ENCODE measurements at places on chromosomes 4 and X.

DNA sequence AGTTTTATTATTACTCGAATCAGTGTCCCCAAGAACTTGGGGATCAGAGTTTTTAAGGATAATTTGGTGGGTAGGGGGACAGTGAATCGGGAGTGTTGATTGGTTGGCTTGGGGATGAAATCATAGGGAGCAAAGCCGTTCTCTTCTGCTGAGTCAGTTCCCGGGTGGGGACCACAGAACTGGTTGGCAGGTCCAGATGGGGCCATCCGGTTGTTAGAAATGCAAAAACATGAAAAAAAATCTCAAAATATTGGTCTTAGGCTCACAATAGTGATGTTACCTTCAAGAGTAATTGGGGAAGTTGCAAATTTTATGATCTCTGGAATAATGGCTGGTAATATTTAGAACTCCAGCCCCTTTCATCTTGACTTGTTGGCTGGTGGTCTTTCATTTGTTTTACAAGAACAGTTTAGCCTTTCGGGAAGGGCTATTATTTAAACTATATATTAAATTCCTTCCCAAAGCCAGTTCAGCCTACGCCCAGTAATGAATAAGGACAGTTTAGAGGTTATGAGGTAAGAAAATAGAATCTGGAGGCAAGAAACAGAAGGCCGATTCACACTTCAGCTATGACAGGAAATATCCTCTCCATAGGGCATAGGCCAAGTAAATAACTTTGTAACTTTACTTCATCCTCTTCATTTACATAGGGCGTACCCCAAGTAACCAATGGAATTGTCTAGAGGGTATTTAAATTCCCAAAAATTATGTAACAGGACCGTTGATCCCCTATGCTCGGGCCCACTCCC is 164.1 kb upstream of the STS start:
- DNase-seq, result no peak

- DNase-seq, result no peak
Measured at GRCh38 chr4:27239641-27240040, 379.0 kb downstream of the STIM2 start.

GRCh38 chr4:157096439-157096838 is 20.5 kb downstream of the GLRB start:
- DNase-seq, result no peak

GRCh38 chr4:4419896-4420295 is 33.0 kb downstream of the NSG1 start:
- DNase-seq, result no peak

DNA sequence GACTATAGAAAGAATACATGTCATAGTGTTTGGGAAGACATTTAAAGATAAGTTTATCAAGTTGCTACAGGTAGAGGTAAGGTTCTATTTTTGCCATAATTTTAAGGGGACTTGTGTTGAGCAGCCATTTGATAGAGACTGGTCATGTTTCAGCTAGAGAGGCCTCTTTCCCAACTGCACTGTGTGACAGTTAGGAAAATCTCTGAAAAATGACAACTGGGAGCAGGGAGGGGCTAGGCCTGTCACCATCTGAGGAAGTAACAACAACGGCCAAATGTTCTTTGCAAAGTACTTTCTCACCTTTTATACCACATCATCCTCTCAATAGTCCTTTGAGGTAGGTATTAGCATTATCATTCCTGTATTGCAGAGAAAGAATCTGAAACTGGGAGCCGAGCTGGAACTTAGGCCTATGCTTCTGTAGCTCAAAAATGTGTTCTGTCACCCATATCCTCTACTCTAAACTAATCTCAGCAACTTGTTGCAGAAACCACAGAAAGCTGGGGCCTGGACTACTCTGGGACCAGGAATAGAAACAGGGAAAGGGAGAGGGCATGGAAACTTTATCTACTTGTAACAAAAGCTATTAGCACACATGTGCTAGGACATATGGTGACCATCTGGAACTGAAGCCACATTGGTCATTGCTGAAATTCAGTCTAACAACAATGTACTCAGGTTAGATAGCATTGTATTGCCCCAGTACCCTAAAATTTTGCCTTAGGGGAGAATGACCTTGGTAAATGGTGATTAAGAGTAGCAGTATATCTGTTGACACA is 198.9 kb downstream of the MID1IP1 start:
- no peak for DNase-seq

GRCh38 chr4:132838244-132838643 is 310.9 kb upstream of the PCDH10 start:
- DNase-seq, result no peak

GRCh38 chr4:165380805-165381204 is 2.0 kb downstream of the CPE start:
- DNase-seq, result no peak

GRCh38 chr4:140091305-140091704 is 62.7 kb downstream of the MAML3 start:
- DNase-seq, result no peak

DNA sequence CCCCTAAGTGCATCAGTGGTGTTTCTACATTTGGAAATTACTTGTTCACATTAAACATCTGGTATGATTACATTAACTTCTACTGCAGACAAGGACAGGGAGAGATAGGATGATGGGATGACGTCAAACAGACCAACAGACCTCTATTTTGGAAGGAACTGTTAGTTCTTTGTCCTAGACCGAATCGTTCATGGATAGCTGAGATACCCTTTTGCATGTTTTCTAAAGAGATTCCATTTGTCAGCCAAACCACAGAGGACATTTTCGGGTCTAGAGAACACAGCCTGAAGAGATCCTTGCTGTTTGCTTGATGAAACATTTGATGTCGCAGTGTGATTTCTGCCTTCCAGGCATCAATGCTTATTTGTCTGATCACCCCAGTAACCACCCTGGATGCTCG is 27.7 kb downstream of the CHST7 start:
- no peak for DNase-seq

GRCh38 chr4:108118505-108118904 is 50.2 kb downstream of the LEF1 start:
- no peak for DNase-seq

DNA sequence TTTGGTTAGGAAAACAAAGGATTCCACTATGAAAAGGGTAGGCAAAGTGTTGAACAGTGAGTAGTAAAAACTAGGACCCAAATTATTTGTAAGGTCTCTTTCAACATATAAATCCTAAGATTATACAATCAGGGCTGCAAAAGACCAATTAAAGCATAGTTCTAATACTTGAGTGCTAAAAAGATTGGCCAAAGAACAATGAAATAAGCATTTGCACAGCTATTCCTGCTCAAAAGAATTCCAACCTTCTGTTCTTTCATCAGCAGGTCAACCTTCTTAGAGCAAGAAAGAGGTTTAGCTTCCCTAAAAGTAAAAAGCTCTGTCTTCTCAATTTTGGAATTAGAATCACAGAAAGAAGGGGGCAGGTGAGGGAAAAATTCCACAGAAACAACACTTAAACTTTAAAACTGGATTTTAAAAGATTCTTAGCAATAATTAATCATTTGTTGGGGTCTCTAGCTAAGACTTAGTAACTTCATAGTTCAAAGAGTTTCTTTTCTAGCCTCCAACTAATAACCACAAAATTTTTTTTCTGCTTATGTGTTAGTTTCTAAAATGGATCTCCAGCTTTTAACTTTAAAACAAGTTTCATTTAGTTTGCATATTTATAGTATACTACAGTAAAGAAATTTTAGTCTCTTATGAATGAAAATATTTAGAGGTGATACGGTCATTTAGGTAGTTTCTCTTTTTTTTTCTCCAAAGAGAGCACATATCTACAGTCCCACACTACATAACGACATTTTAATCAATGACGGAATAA is 16.3 kb downstream of the TSPAN5 start:
- DNase-seq, result no peak

DNA sequence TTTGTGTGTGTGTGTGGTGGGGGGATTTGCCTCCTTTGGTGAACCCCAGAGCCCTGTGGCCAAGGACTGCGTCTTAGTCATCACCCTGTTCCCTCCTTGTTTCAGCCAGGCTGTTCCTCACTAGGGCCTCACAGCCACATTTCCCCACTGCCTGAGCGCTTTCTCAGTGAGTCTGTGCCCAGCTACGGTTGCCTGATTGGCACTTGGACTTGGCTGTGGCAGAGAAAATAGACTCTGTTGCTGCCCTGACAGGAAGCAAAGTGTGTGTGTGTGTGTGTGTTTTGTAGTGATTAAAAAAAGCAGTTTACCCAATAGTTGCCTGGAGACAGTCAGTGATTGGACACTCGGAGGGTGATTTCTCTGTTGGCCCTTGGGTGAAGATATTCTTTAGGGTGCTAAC is 113.0 kb downstream of the UCHL1 start:
- DNase-seq, result peak; percentile 54

DNA sequence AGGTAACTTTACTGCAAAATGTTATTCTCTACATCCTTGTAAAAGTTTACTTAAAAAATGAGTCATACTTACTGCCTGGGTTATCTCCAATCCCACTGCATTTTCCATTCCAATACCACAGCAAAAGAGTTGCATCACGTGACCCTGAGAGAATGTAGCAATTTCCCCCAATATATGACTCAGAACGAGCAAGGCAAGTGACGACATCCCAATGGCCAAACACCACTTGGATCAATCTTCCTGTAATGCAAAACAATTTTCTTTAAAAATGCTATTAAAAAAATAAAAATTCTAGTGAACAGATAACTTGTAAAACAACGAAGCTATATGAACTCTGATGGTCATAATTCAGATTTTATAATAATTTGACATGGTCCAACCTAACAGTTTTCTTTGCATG is 224.3 kb downstream of the DCLK2 start:
- DNase-seq, result peak; percentile 34

GRCh38 chr4:114272226-114272625 is 292.8 kb upstream of the ARSJ start:
- no peak for DNase-seq

Data from femur (tissue), 1 donor.